ENCODE measurements at places on chromosomes 13 and 19.
A peak's percentile ranks its signal among the peaks of the same experiment; 100 is the strongest.

GRCh38 chr13:97471711-97472110, 37.7 kb downstream of the RAP2A start:
- DNase-seq, result no peak

DNA sequence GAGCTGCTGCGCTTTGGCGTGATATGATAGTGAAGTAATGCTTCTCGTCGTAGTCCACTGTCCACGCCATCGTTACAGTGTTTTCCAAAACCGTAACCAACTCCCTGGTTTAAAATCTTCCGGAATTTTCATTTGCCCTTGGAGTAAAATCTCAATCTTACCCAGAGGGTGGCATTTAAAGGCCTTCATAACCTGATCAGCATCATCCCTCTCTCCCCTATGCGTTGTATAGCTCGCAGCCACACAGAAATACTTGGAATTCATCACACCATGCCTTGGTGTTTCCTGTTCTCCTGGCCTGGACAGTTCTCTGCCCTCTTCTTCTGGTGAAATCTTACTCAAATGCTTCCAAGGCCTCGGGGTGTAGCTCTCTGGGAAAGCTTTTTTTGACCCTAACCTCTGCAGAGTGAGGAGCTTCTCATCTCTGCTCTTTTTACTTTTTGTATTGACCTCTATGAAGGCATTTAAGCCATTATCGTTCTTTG, 839 bp downstream of the MPHOSPH8 start:
- no peak for DNase-seq

GRCh38 chr13:99062593-99062992, 84.7 kb upstream of the DOCK9 start:
- DNase-seq, result no peak

GRCh38 chr19:3721131-3721886, 13.1 kb downstream of the TJP3 start:
- DNase-seq, result peak; percentile 93

- no peak for DNase-seq
Measured at GRCh38 chr13:93673885-93674284, 447.3 kb downstream of the GPC6 start.

- no peak for DNase-seq
Measured at GRCh38 chr13:27120811-27121210, 50.8 kb downstream of the USP12 start.

- DNase-seq, result no peak
Measured at GRCh38 chr13:25616674-25617073, 244.9 kb downstream of the ATP8A2 start.

DNA sequence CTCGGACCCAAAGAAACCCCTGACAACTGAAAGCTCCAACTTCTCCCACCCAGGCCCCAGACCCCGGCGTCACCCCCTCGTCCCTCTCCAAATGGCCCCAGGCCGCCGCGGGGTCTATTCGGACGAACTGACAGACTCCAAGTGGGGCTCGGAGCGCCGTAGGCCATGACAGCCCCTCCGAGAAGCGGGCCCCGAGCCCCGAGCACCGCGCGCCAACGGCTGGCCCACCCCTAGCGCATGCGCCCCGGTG, 360 bp downstream of the DDX39A start:
- DNase-seq, result no peak

- DNase-seq, result no peak
Measured at GRCh38 chr13:109243311-109243951, 543.0 kb downstream of the IRS2 start.

DNA sequence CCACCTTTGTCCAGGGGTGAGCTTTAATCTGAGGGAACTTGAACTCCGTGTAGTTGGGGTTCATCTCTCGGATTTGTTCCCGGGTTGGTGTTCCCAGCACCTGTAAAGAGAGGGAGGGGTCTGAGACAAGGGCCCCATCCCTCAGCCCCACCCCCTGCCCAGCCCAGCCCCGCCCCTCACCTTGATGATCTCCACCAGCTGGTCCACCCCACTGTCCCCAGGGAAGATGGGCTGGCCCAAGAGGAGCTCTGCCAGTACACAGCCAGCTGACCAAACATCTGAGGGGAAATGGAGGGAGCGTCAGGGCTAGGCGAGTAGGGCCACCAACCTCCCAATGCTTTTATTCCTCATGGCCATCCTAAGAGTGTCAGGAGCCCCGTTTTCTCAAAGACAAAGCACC, 9.3 kb downstream of the GSK3A start:
- DNase-seq, result no peak

- DNase-seq, result no peak
Measured at GRCh38 chr19:24069905-24070657, 16.9 kb upstream of the ZNF254 start.

- DNase-seq, result no peak
Measured at GRCh38 chr13:93786846-93787489, 560.4 kb downstream of the GPC6 start.

DNA sequence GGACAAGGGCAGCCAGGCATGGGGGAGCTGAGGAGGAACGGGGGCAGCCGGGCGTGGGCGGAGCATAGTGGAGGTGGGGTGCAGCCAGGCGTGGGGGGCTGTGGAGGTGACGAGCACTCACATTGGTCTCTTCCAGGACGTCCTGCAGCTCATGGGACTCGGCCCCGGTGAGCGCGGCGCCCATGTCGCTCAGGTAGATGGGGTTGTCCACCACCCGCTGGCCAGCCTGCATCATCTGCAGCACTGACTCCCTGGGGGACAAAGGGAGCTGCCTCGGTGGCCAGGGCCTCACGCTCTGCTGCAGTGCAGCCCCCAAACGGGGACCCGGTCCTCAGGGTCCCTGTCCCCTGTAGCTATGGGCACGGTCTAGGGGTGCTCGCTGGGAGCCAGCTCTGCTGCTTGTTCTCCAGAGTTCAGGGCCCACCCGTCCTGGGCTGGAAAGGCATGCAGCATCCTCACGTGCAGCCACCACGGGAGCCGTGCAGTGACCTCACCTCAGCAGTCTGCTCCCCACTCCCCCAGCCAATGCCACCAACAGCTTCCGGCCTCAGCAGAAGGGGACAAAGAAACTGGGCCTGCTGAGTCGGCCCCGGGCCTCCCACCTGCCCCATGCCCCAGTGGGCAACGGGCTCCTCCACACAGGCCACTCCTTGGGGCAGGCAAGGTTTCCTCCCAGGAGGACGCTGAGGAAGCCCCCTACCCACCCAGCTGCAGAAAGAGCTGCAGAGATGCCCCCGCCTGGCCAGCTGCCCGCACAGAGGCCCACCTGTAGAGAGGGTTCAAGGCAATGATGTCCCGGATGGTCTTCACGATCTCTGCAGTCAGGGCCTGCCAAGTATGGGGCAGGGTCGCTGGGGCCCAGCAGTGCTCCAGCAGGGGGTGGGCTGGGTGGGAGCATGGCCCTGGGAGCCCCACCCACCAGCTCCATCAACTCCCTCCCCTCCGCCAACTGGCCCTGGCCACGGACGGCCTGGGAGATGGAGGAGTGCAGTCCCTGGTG, 12.1 kb downstream of the LONP1 start:
- DNase-seq, result no peak

GRCh38 chr19:39304701-39305571, 8.7 kb downstream of the IFNL1 start:
- no peak for DNase-seq

DNA sequence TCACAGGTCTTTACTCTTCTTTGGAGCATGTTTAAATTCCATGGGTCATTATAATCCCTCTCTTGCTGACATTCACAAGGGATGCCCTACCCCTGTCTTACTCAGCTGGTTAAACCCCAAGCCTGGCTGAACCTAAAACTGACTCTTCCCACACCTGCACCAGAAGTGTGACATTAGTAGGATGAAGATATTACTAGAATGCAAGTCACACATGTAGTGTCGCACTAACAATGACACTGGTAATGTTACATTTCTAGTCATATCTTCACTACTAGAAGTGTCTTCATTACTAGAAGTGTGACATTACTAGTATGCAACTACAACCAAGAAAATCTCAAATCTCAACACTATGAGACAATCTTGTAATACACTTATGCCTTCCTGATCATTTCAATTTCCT, 14.2 kb downstream of the ZAR1L start:
- DNase-seq, result no peak

DNA sequence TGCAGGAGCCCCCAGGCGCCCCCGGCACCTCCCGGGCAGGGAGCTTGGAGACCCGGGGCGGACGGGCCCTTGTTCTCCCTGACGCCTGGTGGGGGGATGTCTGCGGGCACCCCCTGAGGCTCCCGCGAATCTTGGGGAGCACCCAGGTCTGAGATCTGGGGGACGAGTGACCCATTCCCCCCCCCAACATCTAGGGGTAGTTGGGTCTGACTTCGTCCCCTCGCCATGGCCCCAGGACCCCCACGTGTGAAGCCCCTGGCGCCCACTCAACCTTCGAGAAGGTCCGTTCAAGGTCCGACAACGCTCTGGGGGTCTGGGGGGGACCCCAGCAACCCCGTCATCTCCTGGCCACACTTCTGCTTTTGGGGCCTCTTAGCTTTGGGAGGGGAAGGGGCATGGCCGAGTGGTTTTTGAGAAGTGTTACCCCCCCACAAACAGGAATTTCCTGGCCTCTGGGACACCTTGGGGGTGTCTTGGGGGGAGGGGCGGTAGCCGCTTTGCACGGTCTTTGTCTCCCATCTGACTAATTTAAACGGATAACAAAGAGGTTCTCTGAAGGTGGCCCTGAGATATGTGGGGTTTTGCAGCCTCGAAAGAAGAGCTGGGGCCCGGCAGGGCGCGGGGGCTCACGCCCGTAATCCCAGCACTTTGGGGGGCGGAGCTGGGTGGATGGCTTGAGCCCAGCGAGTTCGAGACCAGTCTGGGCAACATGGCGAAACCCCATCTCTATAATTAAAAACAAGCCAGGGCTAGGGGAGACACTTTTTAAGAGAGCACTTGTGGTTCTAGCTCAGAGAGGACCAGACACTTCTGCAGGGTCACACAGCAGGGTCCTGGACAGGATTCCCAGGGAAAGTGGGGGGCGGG, 608 bp downstream of the CNN2 start:
- DNase-seq, result peak; percentile 56

GRCh38 chr13:58999851-59000250, 1163.9 kb downstream of the DIAPH3 start:
- no peak for DNase-seq

- DNase-seq, result peak; percentile 73
Measured at GRCh38 chr19:32599736-32600157, 18.8 kb downstream of the PDCD5 start.

GRCh38 chr13:111575719-111576118, 255.3 kb downstream of the TEX29 start:
- no peak for DNase-seq

- no peak for DNase-seq
Measured at GRCh38 chr13:105925496-105925895, 610.0 kb downstream of the EFNB2 start.

DNA sequence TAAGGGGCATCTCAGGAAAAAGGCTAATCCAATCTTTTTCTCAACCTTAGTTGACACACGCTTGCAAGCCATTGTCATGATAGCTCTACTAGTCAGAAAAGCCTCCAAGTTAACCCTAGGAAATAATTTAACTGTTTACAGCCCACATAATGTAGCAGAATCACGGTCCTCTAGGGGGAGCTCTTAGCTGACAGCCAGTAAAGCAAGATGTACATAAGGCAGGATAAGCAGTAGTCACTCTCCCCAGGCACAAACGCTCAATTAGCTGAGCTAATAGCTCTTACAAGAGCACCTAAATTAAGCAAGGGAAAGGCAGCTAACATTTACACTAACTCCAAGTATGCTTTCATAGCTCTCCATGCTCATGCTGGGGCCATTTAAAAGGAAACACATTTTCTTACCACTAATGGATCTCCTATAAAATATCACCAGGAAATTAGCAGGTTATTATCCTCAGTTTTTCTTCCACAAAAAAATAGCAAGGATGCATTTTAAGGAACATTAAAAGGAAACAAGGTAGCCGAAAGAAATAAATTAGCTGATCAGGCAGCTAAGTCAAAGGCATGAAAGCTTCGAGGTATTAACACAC, 33.7 kb upstream of the ZSCAN5A start:
- DNase-seq, result no peak

DNA sequence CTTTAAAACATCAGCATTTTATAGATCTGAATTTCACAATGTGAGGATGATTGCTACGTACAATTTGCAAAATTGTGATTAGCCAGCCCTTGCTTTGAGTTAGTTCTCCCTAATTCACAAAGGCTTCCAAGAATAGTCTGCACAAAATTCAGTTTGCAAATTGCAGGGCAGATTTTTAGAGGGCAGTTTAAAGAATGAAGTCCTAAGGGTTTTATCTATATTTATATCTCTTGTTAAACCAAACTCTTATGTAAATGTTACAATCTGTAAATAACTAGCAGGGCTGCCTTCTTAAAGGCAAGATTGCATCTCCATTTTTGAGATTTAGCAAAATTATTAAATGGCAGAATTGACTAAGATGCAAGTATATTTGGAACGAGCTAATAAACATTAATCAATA, 52.8 kb upstream of the ZNF536 start:
- DNase-seq, result no peak

GRCh38 chr13:113881614-113882266, 17.9 kb upstream of the GAS6 start:
- DNase-seq, result peak; percentile 24

- DNase-seq, result no peak
Measured at GRCh38 chr13:114107686-114108081, 24.7 kb downstream of the RASA3 start.

- DNase-seq, result no peak
Measured at GRCh38 chr19:305240-306150, 14.3 kb upstream of the PLPP2 start.

GRCh38 chr19:56507446-56508289, at the start of gene ZNF471:
Gene ZNF471, plus strand, starts transcription at chr19:56507855. Its CDS starts 3,717 bp downstream, at chr19:56511572.
- peak; percentile 89 for DNase-seq

DNA sequence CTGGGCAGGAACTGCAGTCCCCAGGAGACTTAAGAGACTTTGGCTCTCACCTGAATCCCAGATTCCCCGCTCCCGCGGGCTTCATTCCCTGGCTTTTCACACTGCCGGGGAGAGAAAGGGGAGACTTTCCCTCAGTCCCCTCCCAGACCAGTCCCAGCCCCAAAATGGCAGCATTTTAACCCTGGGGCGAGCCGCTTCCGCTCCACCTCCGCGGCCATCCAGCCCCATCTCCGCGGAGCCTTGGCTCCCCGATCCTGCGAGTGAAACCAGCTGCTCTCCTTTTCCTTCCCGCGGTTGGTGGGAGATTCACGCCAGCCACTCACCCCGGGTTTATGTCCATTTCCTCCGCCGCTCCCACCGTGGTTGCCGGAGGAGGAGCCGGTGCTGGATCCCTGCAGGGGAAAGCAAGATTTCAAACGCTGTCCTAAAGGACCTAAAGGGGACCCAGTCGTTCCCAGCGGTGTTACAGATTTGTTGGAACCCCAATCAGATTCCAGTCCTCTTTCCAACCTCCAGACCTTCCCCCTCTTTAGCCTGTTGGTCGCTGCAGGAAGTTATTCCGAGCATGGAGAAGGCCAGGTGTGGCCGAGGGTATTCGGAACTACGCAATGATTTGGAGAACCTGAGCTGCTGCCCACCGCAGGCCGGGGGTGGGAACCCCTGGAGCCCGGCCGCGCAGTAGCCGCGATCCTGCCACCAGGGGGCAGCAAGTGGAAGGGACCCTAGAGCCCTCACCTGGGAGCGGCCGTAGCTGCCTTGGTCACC, 3.4 kb downstream of the DMKN start:
- peak; percentile 82 for DNase-seq

DNA sequence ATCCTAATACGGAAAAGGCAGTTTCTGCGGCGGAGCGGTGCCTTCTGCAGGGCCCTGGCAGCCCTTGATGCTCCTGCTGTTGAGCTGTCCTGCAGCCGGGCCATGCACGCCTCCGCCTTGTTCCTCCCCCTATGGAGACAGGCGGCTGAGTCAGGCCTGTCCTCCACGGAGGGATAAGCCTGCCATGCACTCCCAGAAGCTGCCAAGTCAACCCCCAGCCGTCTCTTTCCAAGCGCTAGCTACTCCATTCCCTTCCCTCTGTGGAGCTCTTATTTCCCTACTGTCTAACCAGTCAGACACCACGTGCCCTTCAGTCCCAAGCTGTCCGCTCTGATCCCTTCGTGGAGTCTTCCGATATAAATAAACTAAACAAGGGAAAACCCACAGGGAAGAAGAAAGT, 197.0 kb downstream of the COL4A1 start:
- DNase-seq, result no peak

Measured in CD4-positive, alpha-beta T cell treated with Interleukin-17A for 4 hours (primary cell).